Hepatic stellate cell (primary cell): ENCODE measurements at places on chromosomes 1 and 21.

DNA sequence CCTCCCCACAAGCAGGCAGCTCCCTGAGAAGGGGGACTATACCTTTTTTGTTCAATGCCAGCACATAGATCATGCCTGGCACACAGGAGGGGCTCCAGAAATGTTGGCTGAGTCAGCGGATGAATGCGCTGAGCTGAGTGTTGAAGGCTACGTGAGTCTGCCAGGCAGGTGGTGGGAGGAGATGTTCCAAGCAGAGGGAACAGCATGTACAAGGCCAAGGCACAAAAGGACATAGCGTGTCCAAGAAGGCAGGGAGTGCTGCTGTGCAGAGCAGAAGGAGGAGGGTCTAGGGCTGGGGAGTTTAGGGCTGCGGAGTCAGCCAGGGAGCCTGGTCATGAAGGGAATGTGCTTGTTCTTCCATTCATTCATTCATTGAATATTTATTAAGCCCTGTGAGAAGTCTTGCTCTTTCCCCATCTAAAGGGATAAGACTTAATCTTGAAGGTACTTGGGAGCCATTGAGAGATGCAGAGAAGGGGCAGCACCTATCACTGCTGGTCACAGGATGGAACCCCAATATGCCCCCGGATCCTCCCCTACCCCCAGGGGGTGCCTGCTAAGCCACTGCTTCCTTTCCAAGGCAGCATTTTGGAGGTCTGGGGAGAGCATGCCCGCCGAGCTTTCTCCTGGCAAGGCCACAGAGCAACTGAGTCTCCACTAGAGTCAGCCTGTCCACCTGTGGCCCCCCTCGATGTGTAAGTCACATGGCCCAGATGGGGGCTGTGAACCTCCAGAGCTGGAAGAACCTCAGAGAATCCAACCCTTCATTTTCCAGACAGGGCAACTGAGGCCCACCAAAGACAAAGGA, 31.2 kb upstream of the LAPTM5 start:
- no peak for DNase-seq

DNA sequence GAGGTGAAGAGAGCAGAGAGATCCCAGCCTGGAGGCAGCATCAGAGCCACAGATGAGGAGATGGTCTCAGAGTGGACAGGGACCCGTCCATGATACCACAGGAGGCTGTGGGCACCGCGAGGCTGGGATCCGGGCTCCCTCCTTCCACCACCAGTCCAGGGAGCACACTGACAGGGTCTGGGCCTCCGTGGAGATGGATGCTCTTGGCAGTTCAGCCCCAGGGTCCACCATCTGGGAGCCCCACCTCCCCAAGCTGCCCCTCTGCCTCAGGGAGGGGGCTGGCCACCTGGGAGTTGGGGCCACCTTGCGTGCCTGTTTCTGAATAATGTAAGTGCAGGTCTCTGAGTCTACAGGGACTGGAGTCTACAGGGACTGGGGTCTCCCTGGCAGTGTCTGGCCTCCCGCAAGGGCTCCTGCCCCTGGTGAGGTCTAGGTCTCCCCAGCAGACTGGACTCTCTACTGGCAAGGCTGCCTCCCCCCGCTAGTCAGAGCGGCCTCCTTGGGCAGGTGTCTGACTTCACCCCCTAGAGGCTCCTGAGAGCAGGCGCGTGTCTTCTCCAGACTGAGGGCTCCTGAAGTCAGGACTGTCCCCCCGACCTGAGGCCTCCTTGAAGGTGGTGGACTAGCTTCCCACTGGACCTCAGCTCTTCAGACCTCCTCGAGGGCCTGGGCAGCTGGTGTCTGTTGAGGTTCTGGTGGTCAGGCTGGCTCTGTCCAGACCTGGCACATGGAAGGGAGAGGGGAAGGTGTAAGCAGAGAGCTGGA, 218.5 kb downstream of the PTPRU start:
- DNase-seq, result no peak

- no peak for DNase-seq
Observed at GRCh38 chr1:15282810-15283474, 35.9 kb downstream of the FHAD1 start.

- no peak for DNase-seq
Observed at GRCh38 chr1:202329891-202330290, 11.8 kb downstream of the UBE2T start.

DNA sequence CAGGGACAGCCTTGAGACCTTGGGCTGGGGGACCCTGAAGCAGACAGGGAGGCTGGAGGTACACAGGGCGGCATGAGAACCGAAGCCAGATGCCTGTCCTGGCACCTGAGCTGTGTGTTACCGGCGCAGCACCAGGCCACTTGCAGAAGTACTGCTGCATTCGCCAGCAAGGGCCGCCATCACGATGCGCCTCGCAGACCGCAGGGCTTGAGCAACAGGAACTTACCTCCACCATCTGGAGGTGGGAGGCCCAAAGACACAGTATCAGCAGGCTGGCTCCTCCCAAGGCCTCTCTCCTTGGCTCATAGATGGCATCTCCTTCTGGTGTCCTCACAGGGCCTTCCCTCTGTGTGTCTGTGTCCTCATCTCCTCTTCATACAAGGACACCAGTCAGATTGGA, 90.1 kb downstream of the PRDM16 start:
- no peak for DNase-seq

- no peak for DNase-seq
Observed at GRCh38 chr1:1437033-1437903, 1.8 kb downstream of the VWA1 start.

GRCh38 chr21:18449605-18450550, 46.3 kb upstream of the TMPRSS15 start:
- DNase-seq, result no peak

DNA sequence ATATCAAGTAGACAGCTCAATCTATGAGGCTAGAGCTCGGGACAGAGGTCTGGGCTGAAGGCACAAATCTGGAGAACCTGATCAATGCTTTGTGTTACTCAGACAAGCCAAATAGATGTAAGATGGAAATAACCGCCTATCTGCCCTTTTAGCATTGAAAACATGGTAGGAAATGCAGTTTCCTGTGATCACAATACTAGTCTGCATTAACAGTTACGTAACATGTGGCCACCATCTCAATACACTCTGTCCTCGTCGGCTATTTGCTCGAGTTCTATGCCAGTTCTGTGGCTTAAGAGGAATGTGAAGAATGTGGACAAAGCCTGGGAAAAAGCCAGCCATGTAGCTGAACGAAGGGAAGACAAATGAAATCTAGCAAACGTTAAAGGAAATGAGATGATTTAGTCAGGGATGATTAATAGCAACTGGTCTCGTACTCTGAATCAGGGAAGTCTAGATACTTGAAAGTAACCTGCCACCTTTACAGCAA, 73.3 kb downstream of the HSF2BP start:
- peak; percentile 88 for DNase-seq

DNA sequence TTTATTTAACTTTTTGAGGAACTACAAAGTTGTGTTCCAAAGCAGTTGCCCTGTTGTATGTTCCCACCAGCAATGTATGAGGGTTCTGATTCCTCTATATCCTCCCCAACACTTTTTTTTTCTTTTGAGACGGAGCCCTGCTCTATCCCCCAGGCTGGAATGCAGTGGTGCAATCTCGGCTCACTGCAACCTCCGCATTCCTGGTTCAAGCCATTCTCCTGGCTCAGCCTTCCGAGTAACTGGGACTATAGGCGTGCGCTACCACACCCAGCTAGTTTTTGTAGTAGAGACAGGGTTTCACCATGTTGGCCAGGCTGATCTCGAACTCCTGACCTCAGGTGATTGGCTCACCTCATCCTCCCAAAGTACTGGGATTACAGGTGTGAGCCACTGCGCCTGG, 60.4 kb upstream of the ENAH start:
- DNase-seq, result no peak

GRCh38 chr21:39818557-39818956, 48.7 kb upstream of the PCP4 start:
- DNase-seq, result no peak

DNA sequence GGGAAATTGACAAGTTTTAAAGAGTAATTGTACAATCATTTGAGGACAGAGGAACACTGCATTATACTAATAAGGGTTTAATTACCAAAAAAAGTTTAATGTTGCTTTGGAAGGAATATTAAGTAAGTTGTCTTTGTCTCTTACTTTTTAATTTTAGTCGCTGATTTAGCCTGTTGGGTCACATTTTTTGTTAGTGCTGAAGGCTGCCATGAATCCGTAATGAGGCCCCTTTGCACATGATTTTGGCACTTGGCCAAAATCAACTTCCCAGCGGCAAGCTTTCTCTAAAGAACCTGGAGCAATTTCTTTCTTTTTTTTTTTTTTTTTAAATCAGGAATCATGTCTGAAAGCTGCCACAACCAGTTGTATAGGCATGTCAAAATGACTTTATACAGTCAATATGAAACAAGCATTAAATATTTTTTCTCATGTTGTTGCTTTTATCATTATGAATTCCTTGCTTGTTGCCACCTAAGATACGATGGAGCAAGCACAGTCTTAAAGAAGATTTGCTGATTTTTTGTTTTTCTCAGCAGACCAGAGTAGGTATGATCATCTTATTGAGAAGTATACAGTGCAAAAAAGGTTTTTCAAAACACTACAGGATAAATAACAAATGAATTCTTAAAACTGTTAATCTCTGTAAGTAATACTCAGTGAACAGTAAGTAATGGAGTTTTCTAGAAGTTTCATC, 690.4 kb downstream of the USP25 start:
- no peak for DNase-seq

DNA sequence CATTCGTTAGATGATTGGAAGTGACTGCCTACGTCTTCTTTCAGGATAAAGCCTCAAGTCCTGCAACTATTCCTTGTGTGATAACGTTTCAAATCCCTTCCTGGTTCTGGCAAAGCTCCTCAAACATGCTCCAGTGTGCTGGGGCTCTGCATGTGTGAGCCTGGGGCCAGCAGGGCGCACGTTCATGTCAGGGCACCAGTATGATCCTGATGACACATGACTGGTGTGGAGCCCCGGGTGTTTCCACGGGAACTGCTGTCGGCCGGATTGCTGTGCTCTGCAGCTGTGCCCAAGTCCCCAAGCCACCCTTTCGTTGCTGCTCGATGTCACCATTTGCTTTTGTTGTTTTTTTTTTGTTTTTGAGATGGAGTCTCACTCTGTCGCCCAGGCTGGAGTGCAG, 21.3 kb downstream of the KRTAP10-1 start:
- no peak for DNase-seq

GRCh38 chr1:12196641-12197482, 30.1 kb downstream of the TNFRSF1B start:
- DNase-seq, result no peak

DNA sequence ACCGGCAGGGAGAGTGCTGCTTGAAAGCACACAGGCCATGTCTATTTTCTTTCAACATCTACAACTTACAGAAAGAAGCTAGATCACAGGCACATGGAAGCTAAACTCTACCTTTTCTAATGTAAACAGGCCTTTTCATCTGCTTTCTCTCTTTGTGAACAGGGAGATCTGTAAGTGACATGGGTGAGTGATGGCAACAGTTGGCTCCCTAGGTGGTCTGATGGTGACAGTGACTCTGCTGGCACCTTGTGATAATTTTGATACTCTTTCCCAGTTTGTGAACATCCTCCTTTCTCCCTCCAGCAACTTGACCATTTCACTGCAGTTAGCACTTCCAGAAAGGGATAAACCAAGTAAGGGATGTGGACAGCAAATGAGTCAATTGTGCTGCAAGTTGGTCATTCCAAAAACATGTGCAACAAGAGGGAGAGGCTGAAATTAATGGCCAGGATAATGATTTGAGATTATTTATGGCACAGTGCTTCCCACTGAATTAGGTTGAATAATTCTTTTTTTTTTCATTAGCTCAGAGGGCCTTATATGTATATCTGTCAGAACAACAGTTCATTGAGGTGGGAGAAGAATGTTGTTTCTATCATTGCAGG, 89.5 kb downstream of the XCL2 start:
- DNase-seq, result no peak

DNA sequence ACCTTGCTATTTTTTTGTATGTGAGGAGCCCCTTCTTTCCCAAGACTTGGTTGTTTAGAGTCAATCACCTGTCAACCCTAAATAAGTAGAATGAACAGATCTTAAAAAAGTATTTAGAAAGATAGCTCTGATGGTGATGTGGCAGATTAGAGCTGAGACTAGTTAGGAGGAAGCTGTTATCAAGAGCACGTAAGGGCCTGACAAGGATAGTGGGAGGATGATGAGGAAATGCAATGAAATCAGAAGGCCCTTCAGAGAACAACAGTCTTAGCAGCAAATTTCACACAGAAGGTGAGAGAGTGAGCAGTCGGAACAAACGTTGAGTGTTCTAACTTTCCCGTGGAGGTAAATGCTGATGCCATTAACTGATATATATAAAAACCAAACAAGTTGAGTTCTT, 15.9 kb upstream of the S1PR1 start:
- no peak for DNase-seq

DNA sequence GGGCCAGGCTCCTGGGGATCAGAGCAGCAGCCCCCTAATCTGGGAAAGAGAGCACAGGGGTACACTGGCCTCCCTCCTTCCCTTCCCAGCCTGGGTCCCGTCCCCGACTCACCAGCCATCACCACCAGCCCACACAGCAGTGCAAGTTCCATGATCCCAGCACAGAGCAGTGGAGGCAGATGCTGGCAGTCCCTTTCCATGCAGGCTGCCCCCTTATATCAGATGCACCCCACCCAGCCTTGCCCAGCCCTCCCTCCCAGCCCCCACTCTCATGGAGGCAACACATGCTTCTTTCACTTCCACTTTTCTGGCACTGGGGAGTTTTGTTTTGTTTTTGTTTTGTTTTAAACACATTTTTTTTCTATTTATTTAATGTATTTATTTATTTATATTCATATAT, at the start of gene PLA2G2D:
Gene PLA2G2D, minus strand, starts transcription at position 190 of the 400 bp plus-strand sequence. Its CDS starts 38 bp downstream, at position 152.
- no peak for DNase-seq

GRCh38 chr21:17548262-17548661, 35.4 kb downstream of the CXADR start:
- no peak for DNase-seq

DNA sequence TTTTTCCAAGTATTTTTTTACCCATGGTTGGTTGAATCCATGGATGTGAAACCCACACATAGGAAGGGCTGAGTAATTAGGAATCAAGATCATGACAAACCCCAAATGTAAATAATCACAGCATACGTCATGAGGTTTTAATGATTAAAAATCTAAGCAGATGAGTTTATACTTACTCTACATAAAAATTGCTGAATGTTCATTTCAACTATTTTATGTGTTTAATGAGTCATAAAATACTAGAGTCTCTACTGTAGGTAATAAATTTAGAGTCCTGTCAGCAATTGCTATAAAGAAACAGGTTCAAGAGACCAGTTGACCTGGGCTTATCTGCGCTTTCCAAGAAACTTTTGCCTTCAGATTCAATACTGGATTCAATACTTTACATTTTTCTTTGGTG, 18.2 kb downstream of the CTH start:
- DNase-seq, result no peak

DNA sequence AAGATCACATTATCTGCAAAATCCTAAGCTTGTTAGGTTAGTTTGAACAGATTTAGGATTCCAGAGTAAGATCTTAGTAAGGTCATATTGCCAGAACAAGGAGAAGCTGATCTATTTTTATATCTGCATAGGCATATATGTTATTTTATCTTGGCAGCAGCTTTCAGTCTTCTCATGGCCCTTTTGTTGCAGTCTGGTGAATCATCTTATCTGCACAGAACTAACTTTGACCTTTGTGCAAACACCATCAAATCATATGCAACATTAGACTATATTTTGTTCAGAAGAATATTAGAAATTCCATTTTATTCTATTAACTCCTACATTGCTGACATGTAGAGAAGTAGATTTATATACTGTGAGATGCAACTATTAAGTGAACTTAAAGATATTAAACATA, 107.3 kb downstream of the CLEC20A start:
- peak; percentile 6 for DNase-seq
